ENCODE measurements at places on chromosomes 12 and 14. TPM values are rescaled to one million over a fixed set of nuclear protein-coding genes. Genes with fewer than 3 reads are reported as not detected.

GRCh38 chr12:19643635-19644034, 204.3 kb downstream of the AEBP2 start:
- no peak for DNase-seq

- no peak for DNase-seq
Observed at GRCh38 chr12:111430433-111431353, 25.0 kb downstream of the SH2B3 start.

- DNase-seq: no peak
Observed at GRCh38 chr14:100362311-100362927, 39.3 kb downstream of the SLC25A47 start.

DUSP16 gene
- total RNA-seq: 23.7 TPM

- DNase-seq: no peak
Observed at GRCh38 chr14:100802766-100803165, 23.2 kb upstream of the MEG3 start.

DNA sequence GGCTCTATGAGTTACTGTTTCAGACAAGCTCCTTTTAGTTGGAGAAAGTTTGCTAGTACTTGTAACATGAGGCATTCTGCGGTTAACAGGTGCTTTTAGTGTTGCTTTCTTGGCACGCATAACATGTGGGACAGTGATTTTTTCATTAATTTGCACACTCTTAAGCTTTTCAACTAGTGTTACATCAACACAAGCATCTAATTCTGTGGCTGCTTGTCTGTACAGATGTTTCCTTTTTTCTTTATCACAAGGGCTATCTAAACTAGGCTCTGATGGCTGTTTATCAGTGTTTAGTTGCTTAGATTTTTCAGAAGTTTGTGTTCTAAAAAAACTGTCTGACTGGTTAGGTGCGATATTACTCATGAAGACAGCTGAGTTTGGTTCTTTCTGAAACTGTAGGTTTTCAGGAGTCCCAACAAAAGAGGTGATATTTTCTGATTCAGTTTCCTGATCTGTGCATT, 120.1 kb downstream of the RALGAPA1 start:
- DNase-seq: no peak

DNA sequence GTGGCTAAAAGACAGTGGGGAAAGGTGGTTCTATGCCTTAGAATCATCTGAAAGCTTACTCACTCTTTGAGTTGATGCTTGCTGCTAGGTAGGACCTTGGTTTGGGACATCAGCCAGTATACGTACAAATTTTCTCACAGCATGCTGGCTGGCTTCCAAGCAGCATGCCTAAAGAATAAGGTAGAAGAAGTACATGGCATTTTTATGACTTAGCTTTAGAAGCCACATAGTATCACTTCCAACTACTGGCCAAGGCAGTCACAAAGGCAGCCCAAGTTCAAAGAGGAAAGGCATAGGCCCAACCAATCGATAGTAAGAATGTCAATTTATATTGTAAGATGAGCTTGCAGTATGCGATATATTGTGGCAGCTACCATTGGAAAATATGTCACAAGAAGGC, 284.2 kb upstream of the CAND1 start:
- no peak for DNase-seq

DNA sequence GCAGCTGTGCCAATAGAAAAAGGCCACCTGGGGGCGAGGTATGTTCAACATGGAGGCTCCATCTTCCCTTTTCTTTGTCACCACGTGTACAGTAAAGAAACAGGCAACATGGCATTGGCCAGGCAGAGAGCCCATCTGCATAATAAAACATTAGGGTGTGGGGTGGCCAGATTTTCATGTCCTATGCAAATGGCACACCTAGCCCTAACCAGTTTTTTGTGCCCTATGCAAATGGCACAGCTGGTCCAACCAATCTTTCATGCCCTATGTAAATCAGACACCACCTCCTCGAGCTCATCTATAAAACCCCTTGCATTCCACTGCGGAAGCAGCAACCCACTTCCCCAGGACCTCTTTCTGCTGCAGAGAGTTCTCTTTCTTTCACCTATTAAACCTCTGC, 149.1 kb upstream of the RGS6 start:
- no peak for DNase-seq

DNA sequence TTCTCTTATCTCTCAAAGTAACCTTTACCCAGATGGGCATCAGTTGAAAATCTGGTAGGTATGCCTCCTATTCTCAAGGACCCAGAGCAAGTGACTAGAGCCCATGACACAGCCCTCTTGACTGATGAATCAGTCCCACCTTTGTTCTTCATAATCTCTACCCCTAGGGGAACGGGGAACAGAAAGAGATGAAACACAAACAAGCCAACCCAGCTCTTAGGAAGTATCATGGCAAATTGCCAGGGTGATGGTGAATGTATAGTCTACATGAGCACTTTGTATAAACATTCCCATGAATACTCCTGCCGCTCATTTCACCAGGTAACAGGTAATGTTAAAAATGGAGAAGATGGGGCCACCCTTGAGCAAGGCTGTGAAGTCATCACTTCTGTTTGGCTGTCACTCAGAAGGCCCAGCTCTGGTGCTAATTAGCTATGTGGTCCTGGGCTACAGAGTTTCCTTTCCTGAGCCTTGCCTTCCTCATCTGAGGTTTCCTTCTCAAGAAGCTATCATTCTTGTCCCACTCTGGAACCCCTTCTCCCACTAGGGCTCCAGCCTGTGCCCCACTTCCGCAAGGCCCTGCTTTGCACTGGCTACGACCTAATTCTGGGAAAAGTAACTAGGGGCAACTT, 161.7 kb downstream of the ANO2 start:
- no peak for DNase-seq

DNA sequence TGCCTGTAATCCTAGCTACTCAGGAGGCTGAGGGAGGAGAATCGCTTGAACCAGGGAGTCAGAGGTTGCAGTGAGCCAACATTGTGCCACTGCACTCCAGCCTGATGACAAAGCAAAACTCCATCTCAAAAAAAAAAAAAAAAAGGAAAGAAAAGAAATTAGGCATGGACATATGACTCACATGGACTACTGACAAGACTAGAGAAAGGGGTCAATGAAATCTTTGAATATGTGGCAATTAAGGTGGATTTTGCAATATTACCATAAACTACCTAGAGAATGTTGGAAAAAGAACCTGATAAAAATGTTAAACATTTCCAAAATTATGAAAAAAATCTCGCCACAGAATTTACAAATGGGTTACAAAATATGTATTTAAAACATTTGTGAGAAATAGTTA, 873.6 kb downstream of the C12orf50 start:
- DNase-seq: no peak

AQP6 gene
- total RNA-seq: not detected

DNA sequence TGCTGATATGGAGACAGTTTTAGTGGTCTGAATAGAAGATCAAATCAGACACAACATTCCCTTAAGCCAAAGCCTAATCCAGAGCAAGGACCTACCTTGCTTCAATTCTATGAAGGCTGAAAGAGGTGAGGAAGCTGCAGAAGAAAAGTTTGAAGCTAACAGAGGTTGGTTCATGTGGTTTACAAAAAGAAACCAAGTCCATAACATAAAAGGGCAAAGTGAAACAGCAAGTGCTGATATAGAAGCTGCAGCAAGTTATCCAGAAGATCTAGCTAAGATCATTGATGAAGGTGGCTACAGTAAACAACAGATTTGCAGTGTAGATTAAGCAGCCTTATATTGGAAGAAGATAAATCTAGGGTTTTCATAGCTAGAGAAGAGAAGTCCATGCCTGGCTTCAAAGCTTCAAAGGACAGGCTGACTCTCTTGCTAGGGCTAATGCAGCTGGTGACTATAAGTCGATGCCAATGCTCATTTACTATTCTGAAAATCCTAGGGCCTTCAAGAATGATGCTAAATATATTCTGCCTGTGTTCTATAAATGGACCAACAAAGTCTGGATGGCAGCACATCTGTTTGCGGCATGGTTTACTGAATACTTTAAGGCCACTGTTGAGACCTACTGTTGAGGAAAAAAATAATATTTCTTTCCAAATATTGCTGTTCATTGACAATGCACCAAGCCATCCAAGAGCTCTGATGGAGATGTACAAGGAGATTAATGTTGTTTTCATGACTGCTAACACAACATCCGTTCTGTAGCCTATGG, 361.0 kb downstream of the DPF3 start:
- no peak for DNase-seq

GRCh38 chr12:26712892-26713291, 120.1 kb downstream of the ITPR2 start:
- no peak for DNase-seq

SRRM4 gene
- not detected for total RNA-seq

SLC5A8 gene
- total RNA-seq: not detected

DNA sequence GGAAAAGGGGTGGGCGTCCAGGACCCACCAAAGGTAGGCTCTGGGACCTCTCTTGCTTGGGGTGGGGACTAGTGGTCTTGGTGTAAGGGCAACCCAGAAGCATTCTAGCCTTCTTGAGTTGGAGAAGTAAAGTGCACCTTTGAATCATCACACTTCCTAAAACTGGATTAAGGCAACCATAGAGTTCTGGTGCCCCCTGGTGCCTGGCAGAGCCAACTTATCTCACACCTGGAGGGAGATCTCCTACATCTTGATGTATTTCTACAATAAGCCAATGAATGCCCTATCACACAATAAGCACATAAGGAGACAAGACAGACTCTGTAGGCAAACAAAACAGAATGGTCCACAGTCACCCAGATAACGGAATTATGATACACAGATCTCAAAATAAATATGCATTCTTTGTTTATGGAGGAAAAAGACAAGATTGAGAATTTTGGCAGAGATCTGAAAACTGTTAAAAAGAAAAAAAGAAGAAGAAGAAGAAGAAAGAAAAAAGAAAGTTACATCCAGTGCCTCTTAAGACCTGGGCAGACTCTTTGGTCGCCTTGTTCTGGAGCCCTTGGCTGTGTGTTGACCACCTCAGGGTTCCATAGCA, 95.9 kb upstream of the PPP2R5C start:
- DNase-seq: no peak

GRCh38 chr12:12240662-12241340, 26.0 kb downstream of the LRP6 start:
- no peak for DNase-seq

- DNase-seq: no peak
Observed at GRCh38 chr12:26868447-26869103, 35.6 kb upstream of the ITPR2 start.

DNA sequence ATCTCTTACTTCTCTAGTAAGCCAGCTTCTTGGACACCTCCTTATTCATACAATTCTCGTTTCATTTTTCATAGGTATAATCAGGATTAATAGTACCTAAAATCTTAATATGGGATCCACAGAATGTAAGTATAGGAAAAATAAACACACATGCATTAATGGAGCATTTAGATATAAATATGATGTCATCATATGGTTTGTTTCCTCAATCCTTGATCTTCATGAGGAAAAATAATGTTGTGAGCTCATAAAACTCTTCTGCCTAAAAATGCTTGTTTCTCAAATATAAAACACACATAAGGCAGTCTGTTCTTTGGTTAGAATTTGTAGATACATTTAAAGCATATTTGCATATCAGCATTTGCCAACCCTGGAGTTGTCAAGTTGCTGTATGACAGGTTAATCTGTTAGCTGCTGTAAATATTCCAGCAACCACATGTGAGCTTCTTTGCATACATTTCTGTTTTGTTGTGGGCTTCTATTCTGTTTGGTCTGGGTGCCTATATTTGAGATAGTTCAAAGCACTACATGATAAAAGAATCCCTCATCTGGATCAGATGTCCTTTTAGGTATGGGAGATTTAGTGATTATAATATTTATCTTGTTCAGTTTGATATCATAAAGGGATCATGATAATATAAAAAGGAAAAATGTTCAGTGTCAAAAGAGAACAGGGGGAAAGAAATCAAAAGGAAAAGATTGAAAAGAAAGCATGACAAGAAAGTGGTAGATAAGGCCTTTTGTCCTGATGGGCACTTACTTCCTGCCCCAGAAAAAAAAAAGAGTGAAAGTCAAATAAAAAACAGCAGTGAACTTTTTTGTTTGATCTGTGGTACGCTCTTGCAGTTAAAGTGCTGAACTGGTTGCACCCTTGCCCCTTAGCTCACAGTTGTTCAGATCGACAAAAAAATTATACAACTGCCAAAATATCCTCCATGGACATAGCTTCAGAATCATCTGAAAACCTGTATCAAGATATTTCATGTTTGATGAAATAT, 68.6 kb downstream of the ACSS3 start:
- no peak for DNase-seq

DNA sequence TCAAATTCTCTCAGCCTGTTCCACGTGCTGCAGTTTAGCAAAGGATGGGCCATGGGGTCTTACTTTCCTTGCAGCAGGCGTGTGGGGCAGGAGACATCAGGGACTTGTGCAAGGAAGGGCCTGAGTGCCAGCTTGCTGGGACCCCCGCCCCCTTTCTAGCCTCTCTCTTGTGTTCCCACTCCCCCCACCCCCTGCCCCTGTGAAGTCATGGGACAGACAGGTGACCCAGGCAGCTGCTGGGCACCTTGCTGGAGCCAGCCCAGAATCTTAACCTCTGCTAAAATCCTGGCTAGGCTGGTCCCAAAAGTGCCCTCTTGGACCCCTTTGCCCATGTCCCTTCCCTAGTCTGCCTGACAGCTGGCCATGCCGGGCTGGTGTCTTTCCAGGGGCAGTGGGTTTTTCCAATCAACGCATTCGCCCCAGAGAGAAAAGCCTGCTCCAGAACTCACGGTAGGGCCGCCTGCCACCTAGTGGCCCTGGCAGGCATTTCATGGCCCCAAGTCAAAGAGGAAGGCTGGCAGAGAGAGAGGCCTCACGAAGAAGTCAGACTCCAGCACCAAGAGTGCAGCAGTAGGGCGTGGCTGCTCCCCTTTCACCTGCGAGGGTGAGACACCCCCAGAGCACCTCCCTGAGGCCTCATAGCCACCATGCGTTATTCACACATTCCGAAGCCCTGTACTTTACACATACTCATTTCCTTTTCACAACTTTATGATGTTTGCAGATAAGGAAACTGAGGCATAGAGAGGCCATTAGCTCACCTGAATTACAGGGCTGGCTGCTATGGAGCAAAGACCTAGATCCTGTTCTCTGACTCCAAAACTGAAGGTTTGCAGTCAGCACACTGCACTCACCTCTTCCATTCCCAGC, 67.4 kb downstream of the LGMN start:
- DNase-seq: peak; percentile 94

SPX gene
- 0.49 TPM for total RNA-seq

DNA sequence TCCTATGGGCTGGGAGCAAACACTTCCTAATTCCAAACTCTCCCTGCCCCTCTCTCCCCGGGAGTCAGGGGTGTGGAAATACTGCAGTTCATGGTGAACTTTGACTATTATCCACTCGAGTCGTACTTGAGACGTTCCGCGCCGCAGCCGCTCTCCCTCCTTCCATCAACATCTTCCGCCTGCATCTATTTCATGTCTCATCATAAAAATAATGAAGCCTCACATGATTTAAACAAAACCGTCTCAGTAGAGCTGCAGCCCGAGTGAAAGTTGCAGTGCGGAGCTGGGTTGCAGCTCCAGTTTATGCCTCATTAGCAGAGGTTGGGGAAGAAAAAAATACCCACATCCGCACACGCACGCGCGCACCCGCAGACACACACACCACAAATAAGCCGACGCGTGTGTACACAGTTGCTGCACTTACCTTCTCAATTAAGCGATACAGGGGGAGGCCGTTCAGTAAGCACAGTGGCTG, 283 bp downstream of the LMO3 start:
- no peak for DNase-seq

- no peak for DNase-seq
Observed at GRCh38 chr12:15634010-15634683, 155.0 kb downstream of the EPS8 start.

Measured in lower leg skin (tissue), 4 donors.